ENCODE measurements at places on chromosomes 12 and 14. TPM values are rescaled to one million over a fixed set of nuclear protein-coding genes. Genes with fewer than 3 reads are reported as not detected.

Gene TEX52
- total RNA-seq, result not detected

Gene FGF23
- not detected for total RNA-seq

Gene LBHD2
- not detected for total RNA-seq

DNA sequence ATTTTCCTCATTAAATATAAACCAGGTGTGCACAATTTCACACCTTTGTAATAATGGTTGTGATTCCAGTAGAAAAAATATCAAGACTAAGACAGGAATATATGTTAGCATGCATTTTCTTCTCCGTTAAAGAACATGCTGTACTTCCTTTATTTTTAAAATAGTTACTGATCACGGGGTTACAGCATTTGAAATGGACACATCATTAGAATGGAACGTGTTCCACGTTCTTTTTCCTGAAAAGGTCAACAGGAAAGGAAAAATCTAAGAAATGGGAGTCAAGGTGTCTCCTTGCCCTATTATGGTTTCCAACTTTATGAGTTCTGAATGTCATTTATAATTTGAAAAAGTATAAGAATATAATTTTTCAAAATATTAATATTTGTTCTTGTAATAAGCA is 1325.7 kb downstream of the SLC16A7 start:
- no peak for DNase-seq

DNA sequence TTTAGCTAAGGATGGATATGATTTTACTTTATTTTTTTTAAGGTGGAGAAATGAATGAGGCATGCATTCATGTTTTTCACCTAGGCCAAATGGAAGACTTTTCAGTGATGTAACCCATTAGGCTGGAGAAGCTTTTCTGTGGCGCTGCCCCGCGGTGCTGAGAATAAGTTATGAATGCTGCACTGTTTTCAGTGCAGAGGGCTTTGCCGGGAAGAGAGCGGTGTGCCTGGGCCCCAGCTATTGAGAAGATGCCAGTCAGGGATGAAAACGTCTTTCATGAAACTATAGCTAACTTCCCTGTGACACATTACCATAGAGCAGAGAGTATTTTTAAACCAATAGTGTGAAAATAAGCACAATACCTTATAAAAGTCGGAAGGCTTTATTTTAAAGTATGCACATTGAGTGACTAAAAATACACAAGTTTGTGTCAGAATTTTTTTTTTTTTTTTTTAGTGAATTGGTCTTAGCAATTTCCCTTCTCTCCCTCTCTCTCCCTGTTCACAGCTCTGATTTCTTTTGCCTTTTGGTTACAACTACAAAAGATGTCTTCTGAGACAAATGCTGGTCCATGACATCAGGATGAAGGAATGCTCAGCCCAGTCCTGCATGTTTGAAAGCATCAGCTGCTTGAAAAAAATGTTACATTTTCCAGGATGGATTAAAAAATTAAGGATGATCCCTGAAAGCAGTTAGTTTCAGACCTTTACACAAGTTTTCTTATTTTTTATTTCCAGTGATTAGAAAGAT is 48.3 kb downstream of the NPAS3 start:
- DNase-seq, result no peak

DNA sequence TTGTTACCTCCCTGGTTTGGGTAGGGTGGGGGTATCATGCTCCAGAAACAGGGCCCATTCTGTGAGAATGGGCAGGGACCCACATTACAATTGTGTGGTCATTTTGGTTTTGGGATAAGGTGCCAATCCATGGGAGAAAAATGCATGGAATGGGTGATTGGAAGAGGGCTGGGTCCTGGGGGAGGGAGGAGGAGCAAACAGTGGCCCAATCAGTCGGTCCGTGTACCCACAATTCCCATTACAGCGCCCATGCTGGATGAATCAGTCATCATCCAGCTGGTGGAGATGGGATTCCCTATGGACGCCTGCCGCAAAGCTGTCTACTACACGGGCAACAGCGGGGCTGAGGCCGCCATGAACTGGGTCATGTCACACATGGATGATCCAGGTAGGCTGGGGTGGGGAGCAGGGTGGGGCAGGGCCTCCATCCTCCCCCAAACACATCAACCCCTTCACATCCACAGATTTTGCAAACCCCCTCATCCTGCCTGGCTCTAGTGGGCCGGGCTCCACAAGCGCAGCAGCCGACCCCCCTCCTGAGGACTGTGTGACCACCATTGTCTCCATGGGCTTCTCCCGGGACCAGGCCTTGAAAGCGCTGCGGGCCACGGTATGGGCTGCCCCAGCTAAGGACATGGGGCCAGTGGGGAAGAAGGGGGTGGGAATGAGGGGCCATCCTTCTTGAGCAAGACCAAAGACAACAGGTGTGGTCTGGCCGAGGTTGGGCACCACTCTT is 3.6 kb upstream of the TPI1 start:
- no peak for DNase-seq

GRCh38 chr12:52256584-52256935 is 17.9 kb upstream of the KRT86 start:
- DNase-seq, result no peak

GRCh38 chr12:19242581-19242980 is 113.0 kb downstream of the PLEKHA5 start:
- DNase-seq, result no peak

DNA sequence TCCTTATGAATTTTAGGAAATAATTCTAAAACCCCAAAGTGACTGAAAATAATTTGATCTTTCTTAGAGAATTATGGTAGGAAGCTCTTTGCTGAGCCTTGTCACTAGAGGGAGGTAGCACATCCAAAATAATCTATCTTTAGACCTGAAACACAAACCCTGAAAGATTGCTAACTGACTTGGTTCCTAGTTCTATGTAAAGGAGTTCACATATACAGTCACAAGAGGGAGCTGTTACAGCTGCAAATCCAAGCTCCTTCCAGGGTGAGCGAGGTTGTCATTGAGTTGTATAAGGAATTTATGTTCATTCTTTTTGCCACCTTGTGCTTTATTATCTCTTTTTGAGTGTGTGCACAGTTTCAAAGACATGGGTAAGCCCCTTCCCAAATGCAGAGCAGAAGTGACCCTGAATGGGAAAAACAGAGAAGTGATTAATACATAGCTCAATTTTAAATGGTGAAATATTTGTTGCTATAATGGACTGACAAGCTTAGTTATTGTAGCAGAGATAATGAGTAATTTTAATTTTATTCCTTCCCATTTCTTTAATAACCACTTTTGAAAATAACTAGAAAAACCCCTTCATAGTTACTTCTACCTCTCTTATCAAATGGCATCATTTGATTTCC is 387.9 kb downstream of the DAD1 start:
- DNase-seq, result no peak
